ENCODE measurements at places on chromosomes 11 and 22.

- no peak for DNase-seq
These were observed 15.7 kb downstream of the PPARA start for GRCh38 chr22:46165977-46166376.

- DNase-seq: no peak
These were observed 81.6 kb downstream of the SIK2 start for GRCh38 chr11:111683806-111684205.

GRCh38 chr11:72576661-72577060 lies 97.6 kb downstream of the PDE2A start:
- no peak for DNase-seq

- DNase-seq: no peak
These were observed 15.2 kb upstream of the TMPRSS4 start for GRCh38 chr11:118061586-118062125.
